Left ventricle myocardium inferior (tissue), 1 donor: ENCODE measurements at places on chromosomes 7 and 10.

GRCh38 chr7:117346161-117346560, 23.3 kb upstream of the WNT2 start:
- H3K4me3 ChIP-seq, result no peak overlapping the region
- H3K4me1 ChIP-seq, result no peaks in the 10 kb centered on the region
- no peak overlapping the region for H3K27ac ChIP-seq
- H3K27me3 ChIP-seq, result peaks cover 29% of the 10 kb centered on the region

DNA sequence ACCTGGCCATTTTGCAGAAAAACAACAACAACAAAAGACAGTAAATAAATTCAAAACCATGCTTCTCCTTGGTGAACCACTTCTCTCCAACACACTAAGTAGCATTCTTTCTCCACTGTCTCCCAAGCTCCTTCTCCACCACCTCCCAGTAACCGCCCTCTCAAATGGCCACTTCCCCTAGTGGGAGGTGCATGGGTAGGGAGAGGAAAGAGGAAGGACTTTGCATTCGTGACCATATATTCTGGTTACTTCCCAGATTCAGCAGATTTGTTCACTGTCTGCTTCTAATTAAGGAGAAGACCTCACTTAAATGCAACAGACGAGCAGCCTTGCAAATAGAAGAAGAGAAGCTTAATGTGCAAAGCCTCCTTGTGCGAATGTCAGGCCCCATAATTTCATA, 166.8 kb downstream of the SORCS1 start:
- no peak for DNase-seq

DNA sequence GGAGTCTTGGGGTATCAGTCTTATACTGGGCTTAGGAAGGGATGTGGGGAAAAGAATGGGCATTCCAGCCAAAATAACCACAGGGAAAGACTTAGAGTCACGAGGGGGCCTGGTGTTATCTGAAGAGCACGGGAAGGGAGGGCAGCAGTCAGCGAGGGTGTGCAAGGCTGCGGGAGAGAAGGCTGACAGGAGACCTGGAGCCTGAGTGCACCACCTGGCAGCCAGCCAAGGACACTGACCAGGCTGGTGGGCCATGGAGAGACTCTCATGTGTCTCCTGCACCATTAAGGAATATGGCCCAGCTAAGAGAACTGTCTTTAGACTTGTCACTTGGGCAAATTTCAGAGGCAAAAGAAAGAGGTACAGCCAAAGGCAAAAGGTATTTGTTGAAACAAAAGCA, 69.6 kb downstream of the PKD1L1 start:
- H3K36me3 ChIP-seq, result no peaks in the 10 kb centered on the region
- H3K27me3 ChIP-seq, result no peaks in the 10 kb centered on the region
- H3K4me1 ChIP-seq, result peaks cover 19% of the 10 kb centered on the region

GRCh38 chr10:78700413-78700812, 368.4 kb upstream of the ZMIZ1 start:
- H3K36me3 ChIP-seq, result no peaks in the 10 kb centered on the region
- peak; percentile 43 for DNase-seq
- no peaks in the 10 kb centered on the region for H3K27me3 ChIP-seq
- no peak overlapping the region for H3K4me3 ChIP-seq
- H3K4me1 ChIP-seq, result peaks cover 15% of the 10 kb centered on the region

GRCh38 chr7:34070511-34071323, 165.4 kb downstream of the BMPER start:
- no peak overlapping the region for H3K27ac ChIP-seq
- DNase-seq, result no peak
- no peak overlapping the region for H3K4me3 ChIP-seq
- no peaks in the 10 kb centered on the region for H3K27me3 ChIP-seq
- H3K36me3 ChIP-seq, result no peaks in the 10 kb centered on the region
- no peaks in the 10 kb centered on the region for H3K4me1 ChIP-seq

GRCh38 chr10:95782318-95782717, 26.4 kb downstream of the ENTPD1 start:
- no peaks in the 10 kb centered on the region for H3K36me3 ChIP-seq
- no peak overlapping the region for H3K27ac ChIP-seq
- peaks cover 7% of the 10 kb centered on the region for H3K4me1 ChIP-seq
- no peaks in the 10 kb centered on the region for H3K27me3 ChIP-seq

DNA sequence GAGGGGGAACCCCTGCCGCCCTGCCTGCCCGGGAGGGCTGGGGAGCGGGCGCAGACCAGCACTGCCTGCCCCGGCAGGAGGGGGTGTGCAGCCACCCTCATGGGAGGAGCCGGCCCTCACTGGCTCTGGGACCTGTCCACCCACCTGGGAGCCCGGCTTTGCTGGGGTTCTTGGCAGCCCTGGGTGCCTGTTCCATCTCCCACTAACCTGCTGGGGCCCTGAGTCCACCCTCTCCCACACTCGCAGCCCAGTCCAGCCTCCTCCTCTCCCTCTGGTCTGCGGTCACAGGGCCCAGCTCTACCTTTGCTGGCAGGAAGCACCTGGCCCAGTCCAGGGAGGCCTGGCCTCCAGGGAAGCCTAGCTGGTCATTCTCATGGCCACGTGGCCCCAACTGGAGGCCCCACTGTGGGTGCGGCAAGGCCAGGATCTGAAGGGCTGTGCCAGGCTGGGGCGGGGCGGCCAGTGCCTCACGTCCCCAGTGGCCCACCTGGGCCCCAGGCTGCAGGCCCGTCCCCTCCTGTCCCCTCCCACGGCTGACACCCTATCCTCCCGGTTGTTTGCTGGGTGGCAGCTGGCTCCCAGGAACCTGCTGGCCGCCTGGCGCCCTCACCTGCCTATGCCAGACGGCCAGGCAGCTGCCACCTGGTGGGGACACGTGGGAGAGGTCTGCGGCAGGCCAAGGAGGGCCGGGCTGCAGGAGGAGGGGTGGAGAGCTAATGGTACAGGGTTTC, at the start of gene TMEM184A:
TMEM184A (minus strand) TSS at position 393 of the 731 bp plus-strand sequence. CDS start 721 bp downstream, outside the sequence.
- H3K36me3 ChIP-seq, result no peaks in the 10 kb centered on the region
- H3K4me1 ChIP-seq, result peaks cover 28% of the 10 kb centered on the region
- peaks cover 7% of the 10 kb centered on the region for H3K27me3 ChIP-seq
- no peak within 1 kb of the TSS for H3K4me3 ChIP-seq
- no peak for DNase-seq
- H3K27ac ChIP-seq, result no peak within 1 kb of the TSS

- no peaks in the 10 kb centered on the region for H3K27me3 ChIP-seq
- H3K27ac ChIP-seq, result no peak overlapping the region
- DNase-seq, result no peak
- no peaks in the 10 kb centered on the region for H3K4me1 ChIP-seq
- H3K4me3 ChIP-seq, result no peak overlapping the region
These were observed 15.9 kb downstream of the CUL2 start for GRCh38 chr10:35074266-35074665.

DNA sequence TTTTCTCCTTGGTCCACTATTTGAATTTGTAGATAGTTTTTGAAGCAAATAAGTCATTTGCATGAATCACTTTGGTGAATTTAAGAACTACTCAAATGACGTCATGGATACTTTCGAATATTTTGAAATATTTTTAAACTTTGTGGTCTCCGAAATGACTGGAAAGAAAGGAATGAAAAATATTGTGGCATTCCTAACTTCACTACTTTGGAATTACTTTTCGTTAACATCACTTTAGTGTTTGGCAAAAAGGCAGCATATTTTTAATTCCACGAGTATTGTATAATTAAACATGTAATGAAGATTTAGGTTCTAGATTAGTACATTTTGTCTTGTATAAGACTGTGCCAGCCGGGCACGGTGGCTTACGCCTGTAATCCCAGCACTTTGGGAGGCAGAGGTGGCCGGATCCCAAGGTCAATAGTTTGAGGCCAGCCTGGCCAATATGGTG, 35.3 kb upstream of the ZRANB1 start:
- H3K27me3 ChIP-seq, result no peaks in the 10 kb centered on the region
- no peak overlapping the region for H3K4me3 ChIP-seq
- no peaks in the 10 kb centered on the region for H3K36me3 ChIP-seq
- peaks cover 6% of the 10 kb centered on the region for H3K4me1 ChIP-seq

DNA sequence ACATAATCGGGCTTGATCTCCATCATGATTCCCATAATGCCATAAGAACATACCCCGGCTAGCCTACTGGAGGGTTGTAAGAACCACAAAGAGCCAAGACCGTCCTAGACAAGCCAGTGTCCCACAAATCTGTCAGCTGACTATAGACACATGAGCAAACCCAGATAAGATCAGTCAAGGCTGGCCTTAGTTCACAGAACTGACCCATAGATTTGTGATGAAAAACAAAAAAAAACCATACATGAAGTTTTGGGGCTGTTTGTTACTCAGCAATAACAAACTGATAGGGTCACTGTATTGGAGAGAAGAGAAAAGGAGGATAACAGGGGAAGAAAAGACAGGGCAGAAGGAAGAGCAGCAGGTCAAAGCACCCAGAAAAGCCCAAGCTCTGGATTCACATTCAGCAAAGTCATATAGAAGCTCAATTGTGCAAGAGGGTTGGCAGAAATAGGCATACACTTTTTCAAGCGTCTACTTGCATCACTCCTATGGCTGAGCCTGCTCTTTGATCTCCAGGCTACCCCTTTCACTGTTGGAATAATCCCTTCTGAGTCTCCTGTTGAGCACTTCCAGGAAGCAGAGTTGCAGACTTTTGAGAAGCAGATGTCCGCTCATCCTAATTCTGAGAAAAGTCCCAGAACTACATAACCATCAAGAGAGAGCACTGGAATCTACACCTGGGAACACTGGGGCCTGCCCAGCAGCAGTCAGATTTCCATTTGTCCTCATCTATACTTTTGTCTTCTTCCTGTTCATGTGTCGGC, 122.0 kb upstream of the HABP2 start:
- no peak for DNase-seq
- no peak overlapping the region for H3K4me3 ChIP-seq
- H3K36me3 ChIP-seq, result no peaks in the 10 kb centered on the region
- H3K27me3 ChIP-seq, result peaks cover 25% of the 10 kb centered on the region
- H3K4me1 ChIP-seq, result no peaks in the 10 kb centered on the region

- peak overlapping the region; percentile 37 for H3K27ac ChIP-seq
- H3K4me3 ChIP-seq, result no peak overlapping the region
- H3K36me3 ChIP-seq, result no peaks in the 10 kb centered on the region
- DNase-seq, result no peak
- H3K4me1 ChIP-seq, result no peaks in the 10 kb centered on the region
These were observed 55.4 kb downstream of the LYZL1 start for GRCh38 chr10:29344073-29344820.

GRCh38 chr10:32333849-32334248, 13.1 kb downstream of the EPC1 start:
- H3K36me3 ChIP-seq, result no peaks in the 10 kb centered on the region
- peaks cover 98% of the 10 kb centered on the region for H3K4me1 ChIP-seq
- H3K27ac ChIP-seq, result no peak overlapping the region
- H3K4me3 ChIP-seq, result no peak overlapping the region

- H3K36me3 ChIP-seq, result no peaks in the 10 kb centered on the region
- H3K4me3 ChIP-seq, result no peak overlapping the region
- peaks cover 4% of the 10 kb centered on the region for H3K4me1 ChIP-seq
- H3K27me3 ChIP-seq, result peaks cover 86% of the 10 kb centered on the region
- H3K27ac ChIP-seq, result no peak overlapping the region
These were observed 93.4 kb downstream of the MICALL2 start for GRCh38 chr7:1365846-1366245.

DNA sequence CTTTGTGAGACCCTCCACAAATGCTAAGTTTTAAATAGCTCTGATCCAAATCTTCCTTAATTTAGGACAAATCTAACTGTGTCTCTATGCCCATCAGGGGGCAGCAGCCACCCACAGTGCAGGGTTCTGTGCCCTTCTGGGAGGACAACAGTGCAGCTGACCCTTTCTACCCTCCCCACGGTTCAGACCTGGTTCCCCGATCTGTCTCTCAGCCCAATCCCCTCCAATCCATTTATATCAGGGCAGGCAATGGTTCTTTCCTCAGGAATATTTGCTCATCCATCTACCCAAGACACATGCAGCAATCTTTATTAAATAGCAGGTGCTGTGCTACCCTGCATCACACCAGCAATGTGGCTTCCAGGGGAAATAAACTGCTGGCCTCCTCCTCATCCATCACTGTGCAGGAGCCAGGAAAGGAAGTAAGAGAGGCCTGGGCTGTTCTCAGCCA, 4.0 kb upstream of the RBM28 start:
- no peak overlapping the region for H3K4me3 ChIP-seq
- peaks cover 23% of the 10 kb centered on the region for H3K27me3 ChIP-seq

DNA sequence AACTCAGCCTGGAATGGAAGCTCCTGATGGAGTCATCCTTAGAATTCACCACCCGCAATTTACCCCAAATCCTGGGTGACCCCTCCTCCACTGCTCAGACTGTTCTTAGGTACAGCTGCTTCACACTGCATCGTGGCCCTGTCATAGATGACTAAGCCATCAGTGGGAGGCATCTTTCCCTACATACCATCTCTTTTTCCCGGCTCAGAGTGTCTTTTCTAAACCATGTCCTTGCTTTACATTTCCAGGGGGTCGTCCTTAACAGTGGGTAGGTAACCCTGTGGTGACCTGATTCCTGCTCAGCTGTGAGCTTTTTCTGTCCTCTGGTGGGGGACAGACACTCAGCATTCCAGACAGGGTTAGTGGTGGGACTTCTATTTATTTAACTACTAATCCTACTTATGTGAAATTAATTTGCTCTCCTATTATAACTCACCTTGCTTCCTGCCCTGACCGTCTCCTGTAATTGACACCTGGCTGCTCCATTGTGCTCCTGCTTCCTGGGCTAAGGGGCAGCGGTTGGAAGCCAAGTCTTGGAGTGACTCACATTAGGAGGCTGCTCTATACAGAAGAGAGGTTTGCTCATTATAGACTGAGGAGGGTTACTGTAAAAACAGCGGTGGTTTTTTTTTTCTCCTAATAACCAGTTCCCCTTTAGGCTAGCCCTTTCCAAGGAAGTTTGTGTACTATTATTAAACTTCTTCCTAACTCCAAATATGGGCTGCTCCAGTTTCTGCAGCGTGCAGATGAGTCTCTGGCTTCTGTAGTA, 40.6 kb downstream of the PYROXD2 start:
- H3K4me3 ChIP-seq, result no peak overlapping the region
- no peak overlapping the region for H3K27ac ChIP-seq
- H3K4me1 ChIP-seq, result peaks cover 28% of the 10 kb centered on the region
- H3K27me3 ChIP-seq, result no peaks in the 10 kb centered on the region
- no peak for DNase-seq

GRCh38 chr7:41911792-41912191, 208.9 kb upstream of the INHBA start:
- H3K27ac ChIP-seq, result no peak overlapping the region
- no peak overlapping the region for H3K4me3 ChIP-seq
- H3K27me3 ChIP-seq, result no peaks in the 10 kb centered on the region
- no peaks in the 10 kb centered on the region for H3K36me3 ChIP-seq
- H3K4me1 ChIP-seq, result no peaks in the 10 kb centered on the region
- DNase-seq, result no peak

- H3K36me3 ChIP-seq, result no peaks in the 10 kb centered on the region
- no peaks in the 10 kb centered on the region for H3K4me1 ChIP-seq
- H3K27ac ChIP-seq, result no peak overlapping the region
- no peak for DNase-seq
These were observed 946.3 kb downstream of the CNTNAP2 start for GRCh38 chr7:147062897-147063296.

DNA sequence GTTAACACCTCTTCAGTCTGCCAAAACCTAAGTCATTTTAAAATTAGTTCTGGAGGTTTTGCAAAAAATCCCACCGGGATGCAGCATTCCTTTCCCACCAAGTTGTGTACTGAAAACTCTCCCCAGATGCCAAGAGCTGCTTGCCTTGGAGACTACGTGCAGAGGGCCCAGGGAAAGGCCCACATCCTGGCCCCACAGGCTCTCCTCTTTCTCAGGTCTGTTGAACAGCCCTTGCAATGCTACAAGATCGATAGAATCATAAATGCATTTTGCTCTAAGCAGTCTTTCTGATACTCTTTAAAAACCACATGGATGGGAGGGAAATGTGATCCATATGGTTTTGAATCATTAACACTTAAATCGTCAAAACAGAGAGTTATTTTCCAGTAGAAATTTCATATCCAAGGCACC, 126.7 kb upstream of the ZMIZ1 start:
- no peaks in the 10 kb centered on the region for H3K27me3 ChIP-seq
- H3K4me1 ChIP-seq, result peaks cover 35% of the 10 kb centered on the region
- no peak overlapping the region for H3K27ac ChIP-seq
- no peaks in the 10 kb centered on the region for H3K36me3 ChIP-seq
